Activated naive CD4-positive, alpha-beta T cell treated with anti-CD3 and anti-CD28 coated beads, Interleukin-2, amount 10 ng/mL, durations not matched to agents 5 hours and 36 hours (primary cell): ENCODE measurements at places on chromosomes 6 and 20. TPM values are rescaled to one million over a fixed set of nuclear protein-coding genes. Genes with fewer than 3 reads are reported as not detected.

CD83 gene
- total RNA-seq = 5.8 TPM

TNFRSF6B gene
- total RNA-seq = not detected

PBOV1 gene
- total RNA-seq = not detected

CPXM1 gene
- 0.10 TPM for total RNA-seq

SCRT2 gene
- total RNA-seq = not detected

VGLL2 gene
- total RNA-seq = not detected

FAXC gene
- total RNA-seq = not detected

ZBTB12 gene
- total RNA-seq = 2.4 TPM

PLCB4 gene
- total RNA-seq = not detected

PRL gene
- not detected for total RNA-seq

SKIC2 gene
- total RNA-seq = 77.8 TPM

PSORS1C2 gene
- total RNA-seq = not detected

WFDC12 gene
- total RNA-seq = not detected

DLGAP4 gene
- 33.9 TPM for total RNA-seq

TP53TG5 gene
- 0.08 TPM for total RNA-seq
